ENCODE measurements at places on chromosomes 3 and 15.

DNA sequence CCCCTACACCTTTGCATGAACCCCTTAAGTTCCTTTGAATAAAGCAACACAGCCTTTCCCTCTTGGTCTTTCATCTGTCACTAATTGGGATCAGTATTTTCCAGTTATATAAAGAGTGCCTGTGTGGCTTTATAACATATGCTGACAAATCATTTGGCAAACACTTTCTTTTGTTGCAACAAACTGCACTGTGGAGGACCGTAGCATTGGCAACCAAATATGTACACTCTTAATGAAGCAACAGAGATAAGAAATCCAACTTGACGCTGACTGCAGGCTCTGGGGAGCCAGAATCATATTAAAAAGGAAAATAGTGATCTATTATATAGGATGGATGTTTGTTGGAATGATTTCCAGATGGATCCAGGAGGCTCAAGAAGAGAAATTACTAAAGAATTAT, 120.1 kb upstream of the PRICKLE2 start:
- DNase-seq, result no peak

DNA sequence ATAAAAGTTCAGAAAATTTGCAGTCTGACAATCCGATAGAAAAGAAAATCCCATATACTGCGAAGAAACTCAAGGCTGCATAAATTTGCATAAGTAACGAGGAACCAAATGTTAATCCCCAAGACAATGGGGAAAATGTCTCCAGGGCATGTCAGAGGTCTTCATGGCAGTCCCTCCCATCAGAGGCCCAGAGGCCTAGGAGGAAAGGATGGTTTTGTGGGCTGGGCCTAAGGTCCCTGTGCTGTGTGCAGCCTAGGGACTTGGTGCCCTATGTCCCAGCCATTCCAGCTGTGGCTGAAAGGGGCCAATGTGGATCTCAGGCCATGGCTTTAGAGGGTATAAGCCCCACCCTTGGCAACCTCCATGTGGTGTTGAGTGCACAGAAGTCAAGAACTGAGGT, 21.3 kb upstream of the CCR4 start:
- no peak for DNase-seq

DNA sequence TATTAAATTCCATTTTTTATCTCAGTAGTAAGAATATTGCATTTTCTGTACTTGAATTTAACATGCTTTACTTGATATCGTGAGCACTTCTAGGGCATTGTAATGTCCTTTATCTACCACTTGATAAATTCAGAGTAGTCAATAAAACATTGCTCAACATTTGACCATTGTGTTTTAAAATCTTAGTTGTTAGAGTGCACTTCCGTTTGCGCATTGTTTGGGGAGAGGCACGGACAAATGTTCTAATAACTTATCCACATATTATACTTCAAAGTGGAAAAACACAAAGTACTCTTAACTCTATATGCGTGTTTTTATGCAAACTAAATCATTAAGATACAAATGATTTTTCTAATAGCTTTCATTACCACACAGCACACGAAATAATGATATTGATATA, 419 bp downstream of the FAM227B start:
- no peak for DNase-seq

GRCh38 chr3:111648991-111649579, 53.9 kb upstream of the ZBED2 start:
- DNase-seq, result no peak

- no peak for DNase-seq
These were observed 33.0 kb upstream of the SLC12A8 start for GRCh38 chr3:125245521-125245920.

- DNase-seq, result peak; percentile 73
These were observed 5.9 kb upstream of the CALML4 start for GRCh38 chr15:68210821-68211655.

- DNase-seq, result no peak
These were observed 2.6 kb downstream of the PRC1 start for GRCh38 chr15:90991587-90992285.

- DNase-seq, result no peak
These were observed 52.5 kb downstream of the PHC3 start for GRCh38 chr3:170128977-170129431.

DNA sequence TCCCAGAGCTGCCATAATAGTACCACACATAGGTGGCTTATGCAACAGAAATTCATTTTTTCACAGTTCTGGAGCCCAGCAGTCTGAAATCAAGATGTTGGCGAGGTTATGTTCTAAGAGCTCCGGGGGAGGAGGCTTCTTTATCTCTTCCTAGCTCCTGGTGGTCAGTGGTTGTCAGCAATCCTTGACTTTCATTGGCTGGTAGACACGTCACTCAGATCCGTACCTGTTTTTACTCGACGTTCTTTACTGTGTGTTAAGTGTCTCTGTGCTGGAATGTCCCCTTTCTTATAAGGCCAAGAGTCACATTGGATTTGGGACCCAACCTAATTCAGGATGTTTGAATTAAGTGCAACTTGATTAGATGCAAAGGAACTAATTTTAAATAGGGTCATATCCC, 218.5 kb upstream of the CNTN3 start:
- DNase-seq, result no peak

DNA sequence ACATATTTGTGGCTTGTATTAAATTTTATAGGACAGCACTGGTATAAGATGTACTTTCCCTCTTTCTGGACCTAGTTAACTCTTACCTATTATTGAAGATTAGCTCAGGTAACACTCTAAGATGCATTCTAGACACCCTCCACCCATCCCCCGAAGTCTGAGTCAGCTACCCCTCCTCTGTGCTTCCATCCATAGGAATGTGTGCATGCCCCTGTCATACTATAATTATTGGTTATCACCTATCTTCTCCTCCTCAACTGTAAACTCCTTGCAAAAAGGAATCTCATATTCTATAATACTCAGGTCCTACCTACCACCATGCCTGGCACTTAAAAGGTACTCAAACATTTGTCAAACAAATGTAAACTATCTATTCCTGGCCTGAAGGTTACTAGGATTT, 3.0 kb downstream of the PEAK1 start:
- no peak for DNase-seq

DNA sequence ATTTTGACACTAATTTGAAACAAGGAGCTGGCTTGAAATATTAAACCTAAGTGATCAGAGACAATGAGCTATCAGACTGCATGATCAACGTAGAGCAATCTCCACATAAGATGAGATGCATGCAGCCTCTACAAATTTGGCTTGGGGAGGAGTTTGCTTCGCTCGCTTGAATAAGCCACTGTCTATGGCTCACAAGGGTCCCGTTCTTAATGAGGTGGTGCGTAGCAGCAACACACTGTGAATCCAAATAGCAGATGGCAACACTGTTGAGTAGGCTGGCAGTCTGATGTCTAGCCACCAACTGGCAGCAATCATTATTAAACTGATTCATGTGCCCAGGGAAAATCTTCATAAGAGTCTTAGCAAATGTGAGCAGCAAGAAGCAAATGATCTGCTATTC, 125.4 kb upstream of the CCDC54 start:
- DNase-seq, result no peak

GRCh38 chr3:108073764-108074431, 16.9 kb downstream of the CD47 start:
- no peak for DNase-seq

DNA sequence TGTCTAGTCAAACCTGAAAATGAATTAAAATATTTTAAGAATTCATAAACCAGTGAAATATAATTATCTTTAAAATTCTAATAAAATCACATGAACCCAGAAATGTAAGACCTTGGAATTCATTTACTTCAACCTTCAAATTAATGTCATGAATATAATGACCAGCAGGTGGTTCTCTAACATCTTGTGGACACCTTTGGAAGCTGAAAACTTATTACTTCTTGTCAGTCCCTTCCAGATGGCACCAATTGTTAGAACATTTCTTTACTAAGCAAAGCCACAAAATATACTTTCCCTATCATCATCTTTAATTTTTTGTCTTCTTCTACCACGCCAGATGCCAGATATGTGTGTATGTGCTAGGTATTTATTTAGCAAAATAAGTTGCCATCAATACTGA, 240.0 kb downstream of the MBNL1 start:
- DNase-seq, result no peak

DNA sequence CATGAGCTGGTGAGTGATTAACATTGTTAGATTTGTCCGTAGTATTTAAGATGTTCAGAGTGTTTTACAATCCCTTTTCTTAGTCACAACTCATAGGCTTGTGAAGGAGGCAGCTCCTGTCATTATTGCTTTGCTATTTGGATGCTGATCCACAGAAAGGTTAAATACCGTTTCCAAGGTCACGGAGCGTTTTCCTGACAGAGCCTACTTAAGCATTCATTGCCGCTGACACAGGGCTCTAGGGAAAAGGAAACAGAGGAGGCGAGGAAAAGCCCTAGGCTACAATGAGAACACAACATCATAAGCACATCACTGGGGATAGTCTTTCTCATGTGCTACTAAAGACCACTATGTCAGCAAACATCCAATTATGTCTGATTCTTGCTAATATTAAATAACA, 38.5 kb upstream of the CPB1 start:
- DNase-seq, result no peak

GRCh38 chr15:95832668-95833067, 497.8 kb upstream of the NR2F2 start:
- DNase-seq, result no peak

DNA sequence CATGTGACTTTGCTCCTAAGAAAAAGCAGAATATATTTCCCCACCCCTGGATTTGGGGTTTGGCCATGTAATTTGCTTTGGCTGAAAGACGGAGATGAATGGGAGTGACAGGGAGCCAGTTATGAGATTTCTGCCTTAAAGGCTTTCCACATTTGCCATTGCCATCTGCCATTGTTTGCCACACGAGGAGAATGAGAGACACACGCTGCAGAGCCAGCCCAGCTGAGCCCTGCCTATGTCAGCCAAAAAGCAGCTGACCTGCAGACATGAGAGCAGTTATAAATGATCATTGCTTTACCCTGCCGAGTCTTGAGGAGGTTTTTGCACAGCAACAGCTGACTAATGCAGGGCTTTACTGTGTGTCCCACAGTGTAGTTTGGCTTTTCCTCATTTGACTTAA, 40.6 kb upstream of the RFTN1 start:
- DNase-seq, result no peak

DNA sequence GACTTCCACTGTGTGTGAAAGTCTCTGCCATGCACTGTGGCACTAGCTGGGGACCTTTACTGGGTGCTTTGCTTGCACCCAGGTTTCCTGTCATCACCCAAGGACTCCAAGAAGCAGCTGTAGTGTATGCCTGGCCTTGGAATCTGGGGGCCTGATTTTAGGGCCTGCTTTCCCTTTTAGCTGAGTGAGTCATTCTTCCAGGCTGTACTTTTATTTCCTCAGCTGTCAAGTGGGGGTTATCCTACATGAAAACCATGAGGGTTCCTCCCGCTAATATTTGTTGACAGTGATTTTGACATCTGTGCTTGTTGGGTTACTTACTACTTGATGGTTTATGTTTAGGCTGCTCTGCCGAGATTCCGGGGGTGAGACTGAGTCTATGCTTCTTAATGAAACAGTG, 18.5 kb downstream of the GORASP1 start:
- DNase-seq, result no peak

DNA sequence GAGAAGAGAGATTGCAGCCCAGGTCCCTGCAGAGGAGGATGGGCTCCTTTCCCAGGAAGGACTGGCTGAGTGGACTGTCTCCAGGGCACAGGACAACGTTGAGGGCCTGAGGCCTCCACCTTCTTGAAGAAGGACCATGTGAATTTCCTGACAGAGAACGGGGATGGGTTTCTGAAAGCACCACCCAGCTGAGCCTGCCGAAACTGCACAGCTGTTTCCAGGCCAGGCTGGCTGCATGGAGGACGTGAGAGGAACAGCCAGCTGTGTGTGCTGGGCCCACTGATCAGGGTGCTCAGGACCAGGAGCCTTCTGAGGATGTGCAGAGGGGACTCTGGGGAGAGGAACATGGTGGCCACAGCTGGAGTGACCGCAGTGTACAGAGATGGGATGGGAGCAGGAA, 39.2 kb downstream of the HMCES start:
- DNase-seq, result peak; percentile 26

GRCh38 chr3:81911221-81911620, 149.8 kb upstream of the GBE1 start:
- no peak for DNase-seq

GRCh38 chr3:150407808-150408220, 284 bp upstream of the TSC22D2 start:
- peak; percentile 34 for DNase-seq

DNA sequence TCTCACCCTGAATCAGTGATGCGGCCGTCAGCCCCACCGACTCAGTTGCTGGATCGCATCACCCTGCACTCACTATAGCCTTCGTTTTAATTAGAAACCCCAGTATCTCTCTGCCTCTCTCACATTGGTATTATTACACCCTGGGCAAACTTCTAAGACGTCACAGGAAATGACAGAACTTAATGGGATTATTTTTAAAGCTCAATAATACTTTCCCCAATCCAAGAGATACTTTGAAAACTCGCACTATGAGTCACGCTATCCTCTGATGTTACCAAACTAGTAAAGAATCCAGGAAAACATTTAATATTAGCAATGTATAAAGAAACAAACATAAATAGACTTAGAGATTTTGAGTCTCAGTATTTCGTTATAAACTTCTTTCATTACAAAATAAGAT, 36.6 kb downstream of the RUBCN start:
- no peak for DNase-seq

DNA sequence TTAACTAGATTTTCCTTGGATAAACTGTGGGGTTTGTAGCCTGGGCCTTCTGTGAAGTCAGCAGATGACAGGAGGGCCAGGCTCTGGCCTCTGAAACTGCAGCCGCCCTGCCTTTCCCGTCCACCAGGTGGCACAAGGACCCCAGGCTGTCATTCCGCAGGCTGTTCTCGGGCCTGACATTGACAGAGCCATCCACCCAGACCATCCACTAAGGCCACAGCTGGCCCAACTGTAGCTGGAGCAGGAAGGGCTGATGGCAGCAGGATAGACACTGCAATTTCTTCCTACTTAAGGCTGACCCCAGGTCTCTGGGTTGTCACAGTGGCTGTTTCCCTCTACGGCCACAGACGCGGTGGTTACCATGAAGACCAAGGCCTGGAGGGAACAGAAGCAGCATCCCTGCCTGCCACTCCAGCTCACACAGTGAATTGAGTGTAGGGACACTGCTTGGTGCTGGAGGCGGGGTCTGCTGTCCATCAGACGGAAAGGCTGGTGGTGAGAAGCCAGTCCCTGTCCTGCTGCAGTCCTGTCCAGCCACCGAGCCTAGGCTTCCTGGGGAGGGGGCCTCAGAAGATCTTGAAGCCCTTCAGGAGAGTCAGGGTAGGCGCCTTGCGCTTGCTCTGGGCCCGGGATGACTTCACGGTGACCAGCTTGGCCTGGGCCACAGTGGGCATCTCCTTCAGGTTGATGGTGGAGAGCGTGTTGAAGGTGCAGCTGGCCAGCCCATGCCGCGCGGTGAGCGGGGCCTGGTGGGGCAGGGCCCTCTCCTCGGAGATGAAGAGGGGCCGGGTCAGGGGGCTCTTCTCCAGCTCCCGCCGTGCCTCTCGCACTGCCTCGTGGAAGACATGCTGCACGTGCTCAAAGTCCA, 9.4 kb downstream of the SLC51B start:
- peak; percentile 68 for DNase-seq

- no peak for DNase-seq
These were observed 90.0 kb upstream of the COL6A5 start for GRCh38 chr3:130255442-130255841.
